RWPE2 (cell line): ENCODE measurements at places on chromosomes 7 and 10.

GRCh38 chr10:114271779-114272167 is 32.7 kb downstream of the VWA2 start:
- H3K27ac ChIP-seq = peak overlapping the region; percentile 82
- H3K27me3 ChIP-seq = no peaks in the 10 kb centered on the region
- H3K4me3 ChIP-seq = no peak overlapping the region

DNA sequence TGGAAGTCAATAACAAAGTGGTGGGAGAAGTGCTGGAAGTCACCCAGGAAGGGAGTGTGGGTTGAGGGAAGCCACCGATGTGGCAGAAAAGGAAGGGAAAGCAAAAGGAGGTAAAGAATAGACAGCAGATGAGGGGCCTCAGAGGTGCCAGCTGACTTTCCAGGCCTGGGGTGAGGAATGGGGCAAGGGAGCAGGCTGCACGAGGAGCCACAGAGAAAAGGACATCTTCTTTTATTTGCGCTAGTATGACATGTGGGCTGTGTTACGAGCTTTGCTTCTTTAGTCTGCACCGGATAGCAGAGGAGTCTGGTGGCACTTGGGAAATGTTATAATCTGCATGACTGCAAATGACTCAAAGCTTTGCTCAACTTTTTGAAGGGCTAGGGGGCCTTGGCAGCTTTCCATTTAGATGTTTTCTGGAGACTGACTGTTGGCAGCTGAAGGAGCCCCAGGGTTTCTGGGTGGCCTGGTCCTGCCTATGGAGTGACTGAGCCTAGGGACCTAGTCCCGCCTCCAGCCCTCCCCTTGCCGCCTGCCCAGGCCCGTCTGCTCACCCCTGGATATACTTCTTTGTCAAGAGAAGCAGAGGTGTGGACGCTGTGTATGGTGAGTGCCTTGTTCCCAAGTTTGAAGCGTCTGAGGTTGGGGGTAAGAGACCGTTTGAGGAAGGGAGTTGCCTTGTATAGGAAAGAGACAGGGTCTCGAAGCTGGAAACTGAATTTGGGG is 5.1 kb downstream of the PRXL2A start:
- H3K27me3 ChIP-seq = no peaks in the 10 kb centered on the region
- H3K4me1 ChIP-seq = peaks cover 39% of the 10 kb centered on the region
- no peak overlapping the region for H3K4me3 ChIP-seq
- peak overlapping the region; percentile 36 for H3K27ac ChIP-seq
- DNase-seq = peak; percentile 78

DNA sequence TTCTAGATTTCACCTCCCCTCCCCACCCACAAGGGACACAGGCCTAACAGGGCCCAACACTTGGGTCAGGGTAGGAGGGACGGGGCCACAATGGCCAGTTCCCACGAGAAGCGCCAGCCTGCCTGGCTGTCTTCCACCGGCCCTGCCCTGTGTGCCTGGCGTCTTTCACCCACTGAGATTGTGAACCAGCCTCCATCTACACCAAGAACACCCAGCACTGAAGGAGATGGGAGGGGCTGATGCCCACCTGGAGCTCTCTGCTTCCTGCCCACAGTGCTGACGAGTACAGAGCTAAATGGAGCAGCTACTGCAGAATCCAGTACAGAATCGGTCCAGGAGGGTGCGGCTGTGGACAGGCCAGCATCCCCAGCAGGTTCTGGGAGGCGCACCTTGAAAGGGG is 2.4 kb upstream of the ASIC3 start:
- H3K27ac ChIP-seq = no peak overlapping the region
- no peak overlapping the region for H3K4me3 ChIP-seq
- H3K27me3 ChIP-seq = peaks cover 6% of the 10 kb centered on the region
- no peak for DNase-seq

- H3K27ac ChIP-seq = no peak overlapping the region
- no peak overlapping the region for H3K4me3 ChIP-seq
- peaks cover 12% of the 10 kb centered on the region for H3K4me1 ChIP-seq
- DNase-seq = no peak
- H3K36me3 ChIP-seq = no peaks in the 10 kb centered on the region
- no peaks in the 10 kb centered on the region for H3K27me3 ChIP-seq
Observed at GRCh38 chr10:92846-93245, 42.4 kb upstream of the ZMYND11 start.

DNA sequence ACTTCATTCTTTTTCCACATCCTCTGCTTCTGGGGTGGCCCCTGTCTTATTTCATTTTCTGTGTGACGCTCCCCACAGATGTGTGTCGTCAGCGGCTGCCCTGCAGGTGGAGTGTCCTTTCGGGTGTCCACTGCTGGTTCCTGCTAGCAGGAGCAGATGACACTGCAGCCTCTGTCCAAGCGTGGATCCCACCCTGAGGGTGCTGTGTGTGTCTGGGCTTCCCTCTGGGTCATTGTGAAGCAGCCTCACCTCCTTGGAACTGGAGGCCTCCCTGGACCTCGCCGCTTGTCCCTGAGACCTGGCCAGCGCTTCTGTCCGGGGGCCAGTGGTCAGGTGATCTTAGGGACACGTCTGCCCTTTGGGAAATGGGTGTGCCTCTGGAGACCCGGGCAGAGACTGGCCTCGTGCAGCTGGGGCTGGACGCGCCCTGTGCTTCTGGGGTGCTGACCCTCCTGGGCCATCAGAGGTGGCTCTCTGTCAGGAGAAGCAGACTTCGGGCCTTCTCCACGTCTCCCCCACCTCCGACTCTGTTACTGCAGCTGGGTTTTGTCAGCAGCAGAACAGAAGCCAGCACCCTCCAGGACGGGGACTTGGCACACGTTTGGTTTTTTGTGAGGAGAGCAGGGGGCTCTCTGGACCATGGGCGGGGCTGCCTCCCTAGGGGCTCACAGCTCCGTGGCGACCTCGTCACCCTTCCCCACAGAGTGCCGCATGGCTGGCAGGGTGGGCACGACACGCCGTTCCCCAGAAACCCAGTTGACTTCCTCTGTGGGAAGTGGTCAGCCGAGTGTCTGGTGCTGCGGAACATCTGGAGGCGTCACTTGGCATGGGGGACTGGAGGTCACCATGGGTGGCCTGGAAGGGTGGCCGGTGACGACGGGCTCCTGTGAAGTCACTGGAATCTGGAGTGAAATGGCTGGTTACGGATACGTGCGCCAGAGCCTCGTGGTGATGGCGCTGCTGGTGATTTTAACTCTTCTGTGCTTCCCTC is 48.4 kb downstream of the INPP5A start:
- no peak overlapping the region for H3K27ac ChIP-seq
- no peaks in the 10 kb centered on the region for H3K27me3 ChIP-seq
- no peaks in the 10 kb centered on the region for H3K36me3 ChIP-seq
- H3K4me1 ChIP-seq = peaks cover 5% of the 10 kb centered on the region
- H3K4me3 ChIP-seq = no peak overlapping the region
- no peak for DNase-seq

- DNase-seq = no peak
- no peak overlapping the region for H3K27ac ChIP-seq
- no peaks in the 10 kb centered on the region for H3K36me3 ChIP-seq
- no peaks in the 10 kb centered on the region for H3K27me3 ChIP-seq
Observed at GRCh38 chr7:85011127-85011526, 175.7 kb downstream of the SEMA3D start.

GRCh38 chr10:74021248-74022055 is 23.5 kb downstream of the VCL start:
- no peaks in the 10 kb centered on the region for H3K27me3 ChIP-seq
- no peak for DNase-seq
- no peak overlapping the region for H3K4me3 ChIP-seq
- peaks cover 31% of the 10 kb centered on the region for H3K4me1 ChIP-seq
- H3K27ac ChIP-seq = peak overlapping the region; percentile 42

DNA sequence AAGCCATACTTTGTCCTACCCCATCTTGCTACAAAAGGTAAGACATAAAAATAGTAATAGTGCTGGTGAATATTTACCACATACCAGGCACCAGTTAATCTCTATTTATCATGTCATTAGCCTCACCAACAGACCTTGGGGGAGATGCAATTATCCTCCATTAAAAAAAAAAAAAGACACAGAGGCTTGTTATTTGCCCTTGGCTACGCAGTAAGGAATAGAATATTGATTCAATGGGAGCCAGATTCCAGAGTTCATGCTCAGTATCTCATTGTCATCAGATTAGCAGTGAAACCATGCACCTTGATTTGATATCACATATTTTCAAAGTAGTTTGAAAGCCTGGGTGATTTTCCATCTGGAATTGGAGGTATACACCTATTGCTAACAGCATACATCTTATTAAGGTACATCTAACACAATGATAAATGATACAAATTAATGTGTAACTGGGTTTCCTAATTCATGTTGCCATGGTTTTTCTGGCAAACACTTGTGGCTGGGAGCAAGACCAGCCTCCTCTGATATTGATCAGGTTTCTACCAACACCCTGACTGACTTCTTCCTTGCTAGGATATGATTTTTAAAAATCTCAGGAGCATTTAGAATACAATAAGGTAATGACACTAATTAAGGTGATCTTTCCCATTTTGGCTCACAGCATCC is 67.1 kb upstream of the PRR15 start:
- peaks cover 4% of the 10 kb centered on the region for H3K4me1 ChIP-seq
- no peak overlapping the region for H3K4me3 ChIP-seq
- no peak overlapping the region for H3K27ac ChIP-seq
- H3K27me3 ChIP-seq = no peaks in the 10 kb centered on the region
- no peak for DNase-seq

GRCh38 chr10:26499426-26499825 is 61.3 kb downstream of the APBB1IP start:
- DNase-seq = no peak
- H3K4me3 ChIP-seq = no peak overlapping the region
- no peaks in the 10 kb centered on the region for H3K36me3 ChIP-seq
- no peaks in the 10 kb centered on the region for H3K27me3 ChIP-seq
- no peak overlapping the region for H3K27ac ChIP-seq

DNA sequence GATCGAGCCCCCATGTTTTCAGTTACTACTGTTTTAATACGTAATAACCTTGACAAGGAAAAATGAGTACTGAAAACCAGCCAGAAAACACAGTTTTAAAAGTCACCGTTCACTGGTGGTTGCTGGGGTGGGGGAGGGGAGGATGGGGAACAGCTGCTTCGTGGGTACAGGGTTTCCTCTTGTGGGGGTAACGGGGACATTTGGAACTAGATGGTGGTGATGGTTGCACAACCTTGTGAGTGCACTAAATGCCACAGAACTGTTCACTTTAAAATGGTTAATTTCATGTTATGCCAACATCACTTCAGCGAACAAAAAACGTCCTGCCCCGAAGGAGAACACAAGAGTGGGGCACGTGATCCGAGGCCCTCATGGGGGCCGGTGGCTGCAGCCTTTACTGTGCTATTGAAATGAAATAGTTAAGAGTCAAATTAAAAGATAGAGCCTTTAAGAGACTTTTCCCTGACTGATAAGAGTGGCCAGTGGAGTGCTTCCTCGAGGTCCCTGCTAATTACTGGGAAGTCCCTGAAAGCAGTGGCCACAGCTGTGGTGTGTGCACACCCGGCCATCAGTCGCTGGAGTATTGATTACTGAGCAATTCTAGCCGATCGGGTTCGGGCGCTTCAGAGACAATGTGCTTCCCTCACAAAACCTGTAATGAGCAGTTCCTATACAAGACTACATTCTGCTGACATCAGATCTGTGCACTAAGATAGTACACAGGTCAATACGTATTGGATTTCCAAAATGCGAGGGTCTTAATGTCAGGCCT is 80.3 kb downstream of the EBF3 start:
- no peaks in the 10 kb centered on the region for H3K36me3 ChIP-seq
- DNase-seq = no peak
- H3K27me3 ChIP-seq = no peaks in the 10 kb centered on the region
- H3K4me3 ChIP-seq = no peak overlapping the region
- no peaks in the 10 kb centered on the region for H3K4me1 ChIP-seq
- no peak overlapping the region for H3K27ac ChIP-seq

DNA sequence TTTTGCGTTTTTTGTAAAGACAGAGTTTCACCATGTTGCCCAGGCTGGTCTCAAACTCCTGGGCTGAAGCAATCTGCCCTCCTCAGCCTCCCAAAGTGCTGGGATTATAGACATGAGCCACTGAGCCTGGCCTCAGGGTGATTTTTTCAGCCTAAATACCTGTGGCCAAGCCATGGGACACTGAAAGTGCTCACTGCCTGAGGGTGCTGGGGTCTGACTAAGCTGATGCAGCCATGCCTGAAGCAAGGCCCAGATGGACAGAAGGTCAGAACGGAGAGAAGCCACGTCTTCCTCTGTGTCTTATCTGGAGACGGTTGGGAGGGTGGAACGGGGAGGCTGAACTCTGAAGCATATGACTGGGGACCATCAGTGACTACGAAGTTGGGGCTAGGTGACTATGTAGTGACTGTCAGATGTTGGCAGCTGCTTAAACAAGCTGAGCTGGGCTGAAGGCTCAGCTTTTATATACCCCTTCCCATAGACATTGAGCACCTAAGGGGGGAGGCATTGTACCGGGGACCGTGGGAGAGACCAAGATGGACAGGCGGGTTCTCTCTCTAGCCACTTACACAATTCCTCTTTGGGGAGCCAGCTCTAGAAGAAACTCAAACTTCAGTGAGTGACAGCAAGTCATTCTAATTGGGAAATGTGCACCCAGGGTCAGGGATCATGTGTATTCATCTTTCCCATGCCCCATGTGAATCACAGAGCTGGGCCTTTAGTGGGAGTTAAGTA is 73.3 kb upstream of the HABP2 start:
- no peaks in the 10 kb centered on the region for H3K27me3 ChIP-seq
- H3K4me1 ChIP-seq = peaks cover 3% of the 10 kb centered on the region
- H3K36me3 ChIP-seq = no peaks in the 10 kb centered on the region
- H3K27ac ChIP-seq = no peak overlapping the region
- no peak for DNase-seq
- H3K4me3 ChIP-seq = no peak overlapping the region

DNA sequence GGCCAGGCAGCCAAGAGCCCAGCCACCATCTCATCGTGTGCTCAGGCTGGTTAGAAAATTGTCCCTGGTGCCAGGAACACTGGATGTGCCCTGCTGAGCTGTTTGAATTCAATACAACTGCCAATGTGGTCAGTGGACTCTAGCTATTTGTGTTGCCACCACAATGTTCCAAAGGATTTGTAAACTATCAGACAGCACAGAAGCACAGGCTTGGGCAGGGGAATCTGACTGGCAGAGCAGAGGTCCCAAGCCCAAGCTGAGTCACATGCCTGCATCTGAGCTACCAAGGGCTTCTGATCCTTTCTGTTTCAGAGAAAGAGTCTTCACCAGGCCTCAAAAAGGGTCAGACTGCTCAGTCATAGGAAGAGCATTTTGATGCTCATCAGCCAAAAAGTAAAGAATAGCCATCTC is 232.1 kb upstream of the SEMA3C start:
- no peaks in the 10 kb centered on the region for H3K4me1 ChIP-seq
- H3K27me3 ChIP-seq = no peaks in the 10 kb centered on the region
- no peak for DNase-seq
- H3K36me3 ChIP-seq = no peaks in the 10 kb centered on the region

- no peaks in the 10 kb centered on the region for H3K27me3 ChIP-seq
- H3K27ac ChIP-seq = no peak overlapping the region
- no peaks in the 10 kb centered on the region for H3K4me1 ChIP-seq
- no peak for DNase-seq
- no peaks in the 10 kb centered on the region for H3K36me3 ChIP-seq
Observed at GRCh38 chr7:119916501-119916900, 356.5 kb upstream of the KCND2 start.
